ENCODE measurements at places on chromosomes 11 and 22.
A peak's percentile ranks its signal among the peaks of the same experiment; 100 is the strongest.

DNA sequence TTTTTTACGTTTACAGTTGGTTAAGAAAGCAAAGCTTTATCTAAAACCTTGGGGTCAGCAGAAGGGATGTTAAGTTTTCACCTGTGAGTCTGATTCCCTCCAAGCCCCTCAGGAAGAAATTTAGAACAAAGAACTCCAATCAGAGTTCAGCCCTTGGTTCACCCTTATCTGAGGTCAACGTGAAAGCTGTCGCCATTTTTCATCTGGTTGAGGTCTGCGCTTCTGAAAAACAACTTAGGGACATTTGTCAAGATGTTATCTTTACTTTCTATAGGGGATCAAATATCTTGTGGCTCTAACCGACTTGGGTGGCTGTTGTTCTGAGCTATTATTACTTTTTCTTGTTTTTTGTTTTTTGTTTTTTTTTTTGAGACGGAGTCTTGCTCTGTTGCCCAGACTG lies 30.0 kb downstream of the RGL4 start:
- DNase-seq = no peak

- no peak for DNase-seq
Measured at GRCh38 chr11:76604626-76605241, 65.8 kb downstream of the LRRC32 start.

DNA sequence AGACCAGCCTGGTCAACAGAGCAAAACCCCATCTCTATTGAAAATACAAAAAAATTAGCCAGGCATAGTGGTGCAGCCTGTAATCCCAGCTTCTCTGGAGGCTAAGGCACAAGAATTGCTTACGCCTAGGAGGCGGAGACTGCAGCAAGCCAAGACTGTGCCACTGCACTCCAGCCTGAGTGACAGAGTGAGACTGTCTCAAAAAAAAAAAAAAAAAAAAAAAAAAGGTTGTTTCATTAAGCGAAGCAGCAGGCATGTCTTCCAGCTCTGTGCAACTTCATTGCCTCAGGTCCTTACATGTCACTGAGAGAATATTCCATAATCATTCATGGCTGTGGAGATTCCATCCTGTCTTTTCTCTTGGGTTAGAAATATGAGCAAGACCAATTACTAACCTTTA lies 16.9 kb downstream of the GAB2 start:
- DNase-seq = peak; percentile 6

DNA sequence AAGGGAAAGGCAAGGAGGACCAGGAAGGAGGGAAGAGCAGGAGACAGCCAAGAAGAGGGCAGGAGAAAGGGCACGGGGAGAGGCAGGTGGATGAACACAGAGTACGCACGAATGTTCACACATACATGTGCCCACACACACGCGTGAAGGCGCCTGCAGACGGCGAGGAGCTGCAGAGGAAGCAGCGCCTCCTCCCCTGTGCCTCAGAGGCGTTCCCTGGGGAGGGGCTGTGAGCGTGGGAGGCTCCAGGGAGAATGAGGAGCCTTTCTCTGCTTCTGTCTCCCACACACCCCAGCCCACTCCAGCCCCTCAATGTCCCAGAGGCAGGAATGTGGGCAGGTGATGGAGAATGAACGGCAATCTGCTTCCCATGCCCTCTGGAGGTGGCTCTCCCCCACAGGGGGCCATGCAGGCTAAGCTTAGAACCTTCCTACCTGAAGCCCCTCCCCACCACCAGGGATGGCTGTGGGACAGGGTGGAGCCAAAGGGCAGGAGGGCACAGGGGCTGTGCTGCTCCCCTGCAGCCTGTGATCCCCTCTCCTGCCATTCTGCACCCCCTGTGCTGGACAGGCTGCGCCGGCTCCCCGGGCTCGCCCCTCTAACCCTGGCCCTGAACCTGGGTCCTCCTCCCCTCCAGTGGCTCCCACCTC lies 25.3 kb downstream of the PPM1F start:
- DNase-seq = no peak

GRCh38 chr22:24442352-24442744 lies 14.9 kb downstream of the ADORA2A start:
- no peak for DNase-seq

DNA sequence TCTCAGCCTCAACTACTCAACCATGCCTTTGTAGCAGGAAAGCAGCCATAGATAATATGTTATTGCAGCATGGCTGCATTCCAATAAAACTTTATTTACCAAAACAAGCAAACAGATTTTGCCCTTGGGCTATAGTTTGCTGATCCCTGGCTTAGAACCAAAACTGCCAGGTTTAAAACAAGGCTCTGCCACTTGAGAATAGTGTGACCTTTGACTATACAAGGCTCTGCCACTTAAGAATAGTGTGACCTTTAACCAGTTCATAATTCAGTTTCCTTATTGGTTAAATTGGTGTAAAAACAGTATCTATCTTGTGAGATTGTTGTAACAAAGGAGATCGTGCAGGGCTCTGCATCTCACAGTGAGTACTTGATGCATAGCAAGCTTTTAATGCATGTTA lies 217.3 kb upstream of the MTNR1B start:
- no peak for DNase-seq

DNA sequence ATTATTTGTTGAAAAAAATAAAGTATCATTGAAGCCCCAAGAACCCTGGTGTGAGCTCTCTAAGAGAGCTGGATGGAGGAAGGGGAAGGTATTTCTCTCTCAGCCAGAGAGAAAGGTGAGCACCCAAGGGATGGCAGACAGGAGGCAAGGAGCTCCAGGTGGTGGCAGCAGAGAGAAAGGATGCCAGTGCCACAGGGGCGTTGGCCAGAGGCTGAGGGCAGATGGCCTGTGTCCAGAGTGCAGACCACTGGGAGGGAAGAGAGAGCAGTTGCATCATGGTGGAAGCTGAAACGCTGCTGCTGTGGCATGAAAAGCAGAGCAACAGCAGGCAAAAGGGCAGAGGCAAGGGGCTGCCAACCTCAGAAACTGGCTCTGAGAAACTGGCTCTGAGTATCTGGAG lies 8.5 kb downstream of the SPON1 start:
- DNase-seq = peak; percentile 54

DNA sequence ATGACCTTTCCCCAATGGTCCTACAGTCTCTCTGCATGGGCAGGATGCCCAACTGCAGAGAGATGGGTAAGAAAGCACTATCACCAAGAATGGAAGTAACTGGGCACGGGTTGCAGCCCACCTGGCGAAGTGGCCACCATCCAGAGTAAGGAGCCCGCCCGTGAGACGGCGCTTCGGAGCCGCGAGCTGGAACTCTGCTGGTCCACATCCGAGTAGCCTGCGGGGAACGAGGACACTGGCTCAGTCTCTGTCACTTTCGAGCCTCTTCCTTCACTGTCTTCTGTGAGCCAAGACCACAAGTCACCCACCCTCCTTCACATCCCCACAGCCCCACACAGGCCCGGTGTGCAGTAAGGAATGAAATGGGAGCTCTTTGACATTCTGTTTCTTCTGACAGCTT lies 5.7 kb downstream of the SUN2 start:
- DNase-seq = no peak

DNA sequence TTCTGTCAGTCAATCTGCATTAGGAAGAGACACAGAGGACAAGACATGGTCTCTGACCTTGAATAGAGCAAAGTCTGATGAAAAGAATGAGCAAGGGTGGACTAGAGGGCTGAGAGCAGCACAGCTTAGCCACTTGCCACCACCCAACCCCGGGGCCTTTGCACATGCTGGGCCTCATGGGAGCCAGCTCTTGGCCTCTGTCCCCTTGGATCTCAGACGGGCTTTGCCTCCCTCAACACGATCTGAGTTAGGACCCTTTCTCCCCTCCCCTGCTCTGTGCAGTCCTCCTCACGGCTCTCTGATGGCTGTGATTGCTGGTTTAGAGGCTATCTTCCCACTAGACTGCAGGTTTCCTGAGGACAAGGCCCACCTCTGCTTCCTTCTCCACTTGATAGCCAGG lies 131.6 kb upstream of the B3GAT1 start:
- no peak for DNase-seq

GRCh38 chr11:61832754-61833153 lies 4.7 kb downstream of the FADS2 start:
- no peak for DNase-seq

GRCh38 chr11:10451426-10452116 lies 3.5 kb upstream of the AMPD3 start:
- DNase-seq = no peak

- no peak for DNase-seq
Measured at GRCh38 chr11:119006656-119007055, 8.7 kb downstream of the CENATAC start.

DNA sequence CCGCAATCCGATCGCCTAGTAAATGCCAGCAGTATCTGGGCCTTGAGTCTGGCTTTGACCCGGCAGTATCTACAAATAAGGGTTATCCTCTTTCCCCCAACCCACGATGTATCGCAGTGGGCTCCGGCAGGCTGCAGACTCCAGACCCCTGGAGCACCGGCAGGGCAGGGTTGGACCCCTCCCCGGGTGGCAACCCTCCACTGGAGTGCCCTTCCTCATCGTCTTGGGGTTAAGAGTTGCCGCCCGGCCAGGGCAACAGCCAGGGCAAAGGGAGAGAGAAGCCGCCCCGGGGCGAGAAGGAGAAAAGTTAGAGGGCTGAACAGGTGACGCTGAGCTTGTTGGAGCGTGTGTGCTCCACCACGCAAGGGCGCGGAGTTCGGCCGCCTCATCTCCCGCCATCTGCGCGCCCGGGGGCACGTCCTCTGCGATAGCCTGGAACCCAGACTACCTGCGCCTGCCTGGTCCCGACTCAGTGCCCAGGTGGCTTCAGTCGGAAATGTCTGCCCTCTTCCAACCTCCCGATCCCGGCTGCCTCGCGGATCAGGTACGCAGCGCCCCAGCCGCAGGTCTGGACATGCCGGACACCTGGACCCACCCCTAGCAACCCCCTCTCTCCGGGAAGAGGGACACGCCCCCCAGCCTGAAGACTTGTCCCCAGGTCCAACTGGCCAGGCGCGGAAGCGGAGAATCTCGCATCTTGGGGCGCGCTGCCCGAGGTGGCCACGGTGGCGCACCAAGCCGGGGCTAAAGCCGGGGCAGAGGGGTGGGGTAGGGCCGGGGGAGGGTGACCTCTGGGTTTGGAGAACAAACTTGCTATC lies 1.2 kb downstream of the DSCAML1 start:
- DNase-seq = peak; percentile 17

GRCh38 chr11:94910779-94911178 lies 62.6 kb downstream of the CWC15 start:
- no peak for DNase-seq

DNA sequence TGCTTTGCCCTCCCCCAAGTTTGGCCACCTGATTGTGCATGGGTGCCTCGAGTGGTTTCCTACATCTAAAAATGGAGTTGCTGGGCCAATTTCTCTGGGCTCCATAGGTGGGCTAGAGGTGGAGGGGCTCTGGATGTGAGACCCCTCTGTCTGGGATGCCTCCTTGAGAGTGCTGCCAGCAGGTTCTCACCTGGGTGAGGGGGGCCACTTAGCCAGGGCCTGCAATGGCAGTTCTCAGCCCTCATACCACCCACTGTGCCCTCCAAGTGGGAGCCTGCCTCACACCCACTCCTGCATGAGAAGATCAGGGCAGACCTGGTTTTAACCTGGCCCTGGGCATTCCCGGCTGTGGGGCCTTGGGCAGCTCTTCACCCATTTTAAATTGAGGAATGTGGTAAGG lies 83.9 kb downstream of the CABIN1 start:
- DNase-seq = no peak

DNA sequence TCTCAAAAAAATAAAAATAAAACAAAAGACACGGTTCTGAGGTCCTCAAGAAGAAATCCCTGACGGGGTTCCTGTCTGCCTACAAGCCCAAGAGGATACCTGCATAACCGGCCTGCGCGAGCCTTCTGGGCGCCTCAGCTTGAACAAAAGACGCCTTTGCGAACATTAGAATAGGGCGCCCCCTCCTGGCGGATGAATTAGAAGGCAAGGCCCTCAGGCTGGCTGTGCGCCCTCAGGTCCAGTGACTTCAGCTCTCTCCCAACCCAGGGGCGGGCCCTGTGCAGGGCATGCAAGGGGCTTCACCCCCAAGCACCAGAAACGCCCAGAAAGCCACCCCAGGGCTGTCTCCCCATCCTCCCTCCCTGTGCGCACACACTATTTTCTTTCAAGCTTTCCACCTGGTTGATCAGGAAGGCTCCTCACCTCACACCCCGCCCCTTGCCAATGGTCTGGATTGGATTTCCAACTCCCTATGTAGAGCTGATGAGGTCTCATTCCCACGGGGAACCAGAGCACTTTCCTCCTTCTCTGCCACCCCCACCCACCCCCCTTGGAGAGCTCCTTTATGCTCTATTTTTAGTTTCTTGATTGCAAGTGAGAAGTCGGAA lies 273.3 kb downstream of the BUD13 start:
- DNase-seq = peak; percentile 92

DNA sequence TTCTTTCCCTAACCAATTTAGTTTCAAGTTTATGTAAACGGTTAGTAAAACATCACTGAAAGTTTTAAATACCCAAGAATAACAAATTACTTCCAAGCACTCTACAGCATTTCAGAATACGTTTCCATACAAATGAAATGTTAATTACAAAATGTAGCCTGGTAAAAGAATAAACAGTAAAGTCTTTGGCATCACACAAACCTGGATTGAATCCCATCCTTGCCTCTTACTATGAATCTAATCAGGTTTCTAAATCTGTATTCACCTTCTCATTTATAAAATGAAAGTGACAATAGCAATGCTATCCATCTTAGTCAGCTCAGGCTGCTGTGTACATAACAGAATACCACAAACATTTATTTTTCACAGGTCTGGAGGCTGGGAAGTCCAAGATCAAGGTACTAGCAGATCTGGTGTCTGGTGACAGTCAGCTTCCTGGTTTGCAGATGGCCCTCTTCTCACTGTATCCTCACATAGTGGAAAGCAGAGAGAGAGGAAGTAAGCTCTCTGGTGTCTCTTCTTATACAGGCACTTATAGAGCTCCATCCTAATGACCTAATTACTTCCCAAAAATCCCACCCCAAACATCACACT lies 19.2 kb downstream of the FAM168A start:
- no peak for DNase-seq

DNA sequence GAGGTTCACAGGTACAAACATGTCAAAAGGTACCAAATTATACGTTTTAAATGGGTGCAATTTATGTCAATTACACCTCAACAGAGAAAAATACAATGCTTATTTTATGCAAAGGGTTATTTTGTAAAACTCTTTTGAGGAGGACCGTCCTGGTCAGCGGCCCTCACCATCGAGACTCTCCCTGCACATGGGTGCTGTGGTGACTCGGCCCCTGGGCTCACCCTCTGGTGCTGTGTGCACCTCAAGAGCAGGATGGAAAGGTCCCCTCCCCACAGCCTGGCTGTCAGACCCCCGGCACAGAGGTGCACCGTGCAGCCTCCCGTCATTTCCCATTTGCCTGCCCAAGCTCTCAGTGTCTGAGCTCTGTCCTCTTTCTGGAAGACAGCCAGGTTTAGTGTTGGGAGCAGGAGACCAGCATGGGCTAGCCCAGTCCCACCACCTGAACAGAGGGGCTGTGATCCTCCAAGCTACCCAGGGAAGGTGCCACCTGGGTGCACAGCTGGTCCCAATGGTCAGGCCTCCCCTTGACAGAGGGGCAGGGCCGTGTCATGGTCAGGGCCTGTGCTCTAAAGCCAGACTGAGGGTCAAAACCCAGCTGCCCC lies 41.8 kb upstream of the PRODH start:
- no peak for DNase-seq

- no peak for DNase-seq
Measured at GRCh38 chr11:27998552-27998951, 109.4 kb downstream of the KIF18A start.
